ENCODE measurements at places on chromosomes 11 and 22.

DNA sequence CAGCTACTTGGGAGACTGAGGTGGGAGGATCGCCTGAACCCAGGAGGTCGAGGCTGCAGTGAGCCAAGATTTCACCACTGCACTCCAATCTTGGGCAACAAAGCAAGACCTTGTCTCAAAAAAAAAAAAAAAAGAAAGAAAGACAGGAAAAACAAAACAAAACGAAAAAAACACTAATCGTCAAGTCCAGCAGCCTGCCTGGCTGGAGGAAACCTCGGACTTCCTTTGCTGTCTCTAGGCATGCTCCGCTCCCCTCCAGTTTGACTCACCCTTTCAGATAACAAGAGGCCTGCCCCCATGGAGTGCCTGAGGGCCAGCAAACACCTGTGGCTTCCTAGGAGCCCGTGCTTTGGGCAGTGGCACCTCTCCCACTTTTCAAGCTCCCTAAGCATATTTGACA lies 28.8 kb upstream of the CHKA start:
- no peak for DNase-seq

DNA sequence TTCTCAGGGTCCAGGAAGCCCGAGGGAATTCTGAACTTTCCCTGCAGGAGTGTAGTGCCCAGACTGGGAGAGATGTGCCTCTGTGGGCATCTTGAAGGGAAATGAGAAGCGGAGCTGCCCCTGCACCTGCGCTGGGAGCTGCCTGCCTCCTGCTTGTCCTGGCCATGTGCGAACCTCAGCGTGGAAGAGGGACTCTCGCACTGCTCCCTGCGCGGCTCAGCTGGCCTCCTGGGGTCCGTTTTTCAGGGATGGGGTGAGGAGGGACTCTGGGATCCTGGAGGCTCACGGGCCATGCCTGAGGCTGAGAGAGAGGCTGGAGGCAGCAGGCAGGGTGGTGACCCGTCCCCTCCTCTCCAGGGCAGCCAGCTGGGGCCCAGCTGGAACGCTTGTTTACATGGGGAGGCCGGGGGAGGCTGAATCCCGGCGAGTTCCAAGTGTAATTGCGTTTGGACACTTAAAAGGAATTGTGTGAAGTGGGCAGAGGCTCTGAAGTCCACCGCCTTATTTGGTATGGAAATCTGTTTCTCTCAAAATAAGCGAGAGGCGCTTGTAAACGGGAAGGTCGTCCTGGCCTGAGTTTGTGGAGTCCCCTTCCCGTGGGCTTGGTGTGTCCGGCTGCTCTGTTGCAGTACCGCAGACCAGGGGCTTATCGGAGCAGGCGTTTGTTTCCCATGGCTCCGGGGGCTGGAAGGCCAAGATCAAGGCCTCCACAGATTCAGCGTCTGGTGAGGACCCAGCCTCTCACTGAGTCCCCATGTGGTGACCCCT lies 1.2 kb upstream of the MRGPRF start:
- DNase-seq, result no peak

- DNase-seq, result no peak
Observed at GRCh38 chr11:80593648-80594374, 1153.0 kb upstream of the TENM4 start.

DNA sequence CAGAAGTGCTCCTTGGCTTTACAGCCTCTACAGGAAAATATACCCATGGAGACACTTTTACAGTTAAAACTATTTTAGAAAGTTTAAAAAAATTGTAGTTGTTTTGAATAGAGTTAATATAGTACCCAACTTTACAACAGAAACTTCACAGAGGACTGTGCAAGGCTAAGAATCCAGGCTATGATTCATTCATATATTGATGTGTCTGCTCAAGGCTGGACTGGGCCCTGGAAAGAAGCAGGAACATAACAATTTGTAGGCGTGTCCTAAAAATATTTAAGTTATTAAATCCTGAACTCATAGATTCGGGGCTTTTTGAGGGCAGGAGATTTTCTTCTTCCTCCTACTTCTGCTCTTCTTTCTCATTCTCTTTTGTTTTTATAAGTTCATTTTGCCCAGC lies 291.5 kb upstream of the CCDC179 start:
- no peak for DNase-seq

- no peak for DNase-seq
Observed at GRCh38 chr11:13287681-13288080, 10.1 kb downstream of the BMAL1 start.

- no peak for DNase-seq
Observed at GRCh38 chr11:79634905-79635304, 194.1 kb upstream of the TENM4 start.

GRCh38 chr11:3939211-3939610 lies 83.7 kb downstream of the STIM1 start:
- DNase-seq, result no peak

GRCh38 chr11:132278801-132279574 lies 908.6 kb downstream of the NTM start:
- no peak for DNase-seq

DNA sequence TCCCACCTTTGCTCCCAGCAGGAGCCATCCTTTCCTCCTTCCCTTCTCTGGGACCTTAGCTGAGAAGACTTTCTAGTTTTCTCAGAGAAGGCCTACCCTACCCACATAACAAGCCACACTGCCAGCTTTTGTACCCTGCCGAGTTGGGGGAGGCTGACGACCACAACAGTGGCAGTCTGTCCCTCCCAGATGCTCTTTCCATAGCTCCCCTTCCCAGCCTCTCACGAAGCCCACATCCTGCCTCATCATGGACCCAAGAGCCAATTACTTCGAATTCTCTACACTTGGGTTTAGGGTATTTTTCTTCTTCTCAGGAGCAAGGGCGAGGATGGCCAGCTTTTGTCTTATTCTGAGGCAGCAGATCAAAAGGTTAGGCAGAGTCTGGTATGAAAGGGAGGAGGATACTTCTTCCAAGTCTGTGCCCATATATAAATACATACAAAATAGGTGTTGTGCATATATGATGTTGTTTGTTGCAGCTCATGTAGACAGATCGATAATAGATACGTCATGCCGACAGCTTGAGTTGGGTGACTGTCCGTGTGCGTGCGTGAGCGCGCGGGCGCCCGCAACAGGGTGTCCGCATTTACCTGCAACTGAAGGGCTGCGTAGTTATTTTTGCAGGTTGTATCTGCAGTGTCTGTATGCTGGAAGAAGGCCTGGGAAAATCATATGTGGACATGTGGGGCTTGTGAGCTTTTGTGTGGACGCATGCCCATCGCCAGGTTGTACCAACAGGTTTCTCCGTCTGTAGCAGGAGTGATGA lies 846 bp upstream of the NRGN start:
- no peak for DNase-seq

GRCh38 chr22:45329530-45329936 lies 19.8 kb downstream of the FAM118A start:
- DNase-seq, result no peak

DNA sequence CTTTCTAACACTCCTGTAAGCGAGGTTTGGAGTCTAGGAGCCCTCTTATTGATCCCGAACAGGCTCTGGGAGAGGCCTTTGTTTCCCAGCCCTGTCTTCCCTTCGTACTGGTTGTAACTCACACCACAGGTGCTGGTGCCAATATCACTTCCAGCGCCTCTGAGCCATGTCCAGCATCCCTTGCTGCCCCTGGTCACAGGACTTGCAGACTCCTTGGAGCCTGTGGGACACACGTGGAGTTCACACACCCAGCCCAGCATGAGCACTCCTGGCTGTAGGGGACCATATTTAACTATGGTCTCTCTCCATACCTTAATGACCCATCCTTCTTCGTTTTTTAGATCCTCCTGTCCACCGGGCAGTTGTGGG lies 2.2 kb downstream of the ZBTB16 start:
- DNase-seq, result no peak

GRCh38 chr11:123426789-123427188 lies 3.3 kb upstream of the GRAMD1B start:
- DNase-seq, result no peak

GRCh38 chr11:60915248-60915914 lies 1.4 kb downstream of the TMEM109 start:
- peak; percentile 13 for DNase-seq

DNA sequence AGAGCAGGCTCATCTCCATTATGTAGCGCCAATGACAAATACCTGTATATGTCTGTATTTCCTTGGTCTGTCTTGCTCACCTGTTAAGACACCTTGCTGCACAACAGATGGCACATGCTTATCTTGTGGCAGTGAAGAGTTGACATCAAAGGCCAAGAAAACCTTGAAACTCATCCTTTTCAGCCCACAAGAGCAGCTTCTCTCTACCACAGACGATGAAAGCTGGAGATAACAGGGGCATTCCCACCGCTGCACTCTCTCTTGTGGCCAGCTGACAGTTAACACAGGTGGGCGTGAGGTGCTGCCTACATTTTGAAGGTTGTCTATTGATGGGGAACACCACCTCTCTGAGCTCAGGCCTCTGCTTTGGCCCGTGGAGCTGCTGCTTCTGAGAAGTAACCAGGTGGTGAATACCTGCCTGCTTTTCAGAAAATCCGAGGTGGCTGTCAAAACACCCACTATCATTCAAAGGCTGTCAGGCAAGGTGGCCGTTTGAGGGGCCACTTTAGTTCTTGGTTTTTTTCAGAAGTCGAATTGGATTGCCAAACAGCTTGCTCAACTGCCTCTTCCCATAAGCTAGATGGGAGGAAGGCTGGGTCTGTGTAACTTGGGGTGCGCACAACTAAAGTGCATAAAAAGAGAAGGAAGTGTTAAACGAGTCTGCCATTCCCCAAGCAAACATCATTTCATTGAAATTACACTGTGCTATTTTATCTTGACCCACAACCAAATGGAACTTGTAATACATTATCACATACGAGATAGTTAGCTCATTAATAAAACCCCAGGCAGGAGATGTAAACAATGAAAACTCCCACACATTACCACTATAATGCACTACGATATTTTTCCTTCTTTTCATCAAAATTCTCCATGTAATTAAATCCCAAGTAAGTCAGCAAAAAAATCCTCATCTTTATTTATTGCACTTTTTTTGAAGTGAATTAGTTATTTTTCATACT lies 87.1 kb upstream of the RAG2 start:
- no peak for DNase-seq

DNA sequence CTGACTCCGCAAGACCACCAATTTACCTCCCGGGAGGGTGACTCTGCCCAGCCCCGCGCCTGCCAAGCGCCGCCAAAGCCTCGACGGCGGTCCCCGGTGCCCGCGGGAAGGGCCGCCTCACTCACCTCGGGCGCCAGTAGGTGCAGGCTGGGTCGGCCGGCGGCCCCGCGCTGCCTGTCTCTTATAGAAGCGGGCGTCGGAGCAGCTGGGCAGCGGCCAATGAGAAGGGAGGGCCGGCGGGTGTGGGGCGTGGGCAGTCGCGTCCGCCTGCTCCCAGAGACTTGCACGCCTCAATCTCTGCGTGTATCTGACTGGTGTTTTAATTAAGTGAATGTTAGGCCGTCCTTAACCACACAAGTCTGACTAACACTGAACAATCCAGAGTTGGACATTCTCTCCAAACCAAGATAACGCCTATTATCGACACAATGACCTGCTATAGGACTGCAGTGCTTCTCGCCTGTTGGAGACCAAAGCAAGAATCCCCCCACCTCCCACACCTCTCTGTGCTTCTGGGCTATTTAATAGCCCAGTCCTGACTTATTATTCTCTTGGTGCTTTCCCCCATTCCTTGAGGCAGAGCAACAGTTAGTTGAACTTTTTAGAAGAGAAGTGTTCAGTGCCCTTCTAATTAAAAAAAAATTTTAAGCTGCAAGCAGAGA lies at the start of gene TPH1:
TSS of gene TPH1 (minus strand) at position 154 of the 662 bp plus-strand sequence. CDS start 5,507 bp downstream, outside the sequence.
- no peak for DNase-seq

GRCh38 chr11:14522801-14523200 lies 2.6 kb upstream of the PSMA1 start:
- DNase-seq, result no peak

DNA sequence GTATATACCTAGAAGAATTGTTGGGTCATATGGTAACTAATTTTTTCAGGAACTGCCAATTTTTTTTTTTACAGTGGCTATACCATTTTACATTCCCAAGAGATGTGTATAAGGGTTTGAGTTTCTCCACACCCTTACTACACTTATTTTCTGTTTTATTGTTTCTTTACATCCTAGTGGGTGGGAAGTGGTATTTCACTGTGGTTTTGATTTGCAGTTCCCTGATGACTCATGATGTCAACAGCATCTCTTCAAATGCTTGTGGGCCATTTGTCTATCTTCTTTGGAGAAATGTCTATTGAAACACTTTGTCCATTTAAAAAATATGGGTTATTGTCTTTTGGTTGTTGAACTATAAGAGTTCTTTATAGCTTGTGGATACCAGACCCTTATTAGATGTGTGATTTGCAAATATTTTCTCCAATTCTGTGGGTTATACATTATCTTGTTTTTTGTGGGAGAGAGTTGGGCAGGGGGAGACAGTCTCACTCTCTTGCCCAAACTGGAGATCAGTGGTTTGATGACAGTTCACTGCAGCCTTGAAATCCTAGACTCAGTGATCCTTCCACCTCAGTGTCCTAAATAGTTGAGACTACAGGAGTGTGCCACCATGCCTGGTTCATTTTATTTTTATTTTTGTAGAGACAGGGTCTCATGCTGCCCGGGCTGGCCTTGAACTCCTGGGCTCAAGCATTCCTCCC lies 30.3 kb upstream of the PISD start:
- DNase-seq, result no peak
